Activated T-cell treated with anti-CD3 and anti-CD28 coated beads, Interleukin-2, amount 50 U/mL, for 4 hours (primary cell): ENCODE measurements at places on chromosomes 16 and 17.

DNA sequence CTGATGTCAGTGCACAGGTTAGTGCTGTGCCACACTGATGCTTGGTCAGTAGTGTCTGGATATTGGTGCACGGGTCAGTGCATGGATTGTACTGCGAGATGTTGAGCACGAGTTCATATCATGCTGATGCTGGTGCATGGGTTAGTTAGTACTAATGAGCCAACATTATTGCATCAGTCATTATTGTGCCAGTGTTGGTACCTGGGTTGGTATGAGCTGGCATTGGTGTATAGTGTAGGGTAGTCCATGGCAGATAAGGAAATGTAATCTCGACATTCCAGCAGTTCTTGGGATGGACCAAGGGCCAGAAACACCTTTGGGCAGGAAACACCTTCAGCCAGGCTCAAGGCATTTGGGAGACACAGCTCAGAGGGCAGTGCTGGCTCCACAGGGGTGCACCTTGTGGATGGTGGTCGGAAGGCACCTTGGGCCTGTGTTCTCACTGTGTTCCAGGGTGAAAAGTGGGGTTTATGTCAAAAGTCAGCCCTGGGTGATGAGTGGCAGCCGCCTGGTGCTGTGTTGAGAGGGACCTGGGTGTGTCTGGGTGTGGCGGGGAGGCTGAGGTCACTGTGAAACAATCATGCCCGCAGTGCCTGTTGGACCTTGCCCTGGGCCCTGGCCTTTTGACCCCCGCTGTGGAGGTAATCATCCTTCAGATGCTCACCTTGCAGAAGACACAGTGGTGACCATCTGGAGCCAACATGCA lies 100.7 kb upstream of the ZNF469 start:
- DNase-seq, result no peak

DNA sequence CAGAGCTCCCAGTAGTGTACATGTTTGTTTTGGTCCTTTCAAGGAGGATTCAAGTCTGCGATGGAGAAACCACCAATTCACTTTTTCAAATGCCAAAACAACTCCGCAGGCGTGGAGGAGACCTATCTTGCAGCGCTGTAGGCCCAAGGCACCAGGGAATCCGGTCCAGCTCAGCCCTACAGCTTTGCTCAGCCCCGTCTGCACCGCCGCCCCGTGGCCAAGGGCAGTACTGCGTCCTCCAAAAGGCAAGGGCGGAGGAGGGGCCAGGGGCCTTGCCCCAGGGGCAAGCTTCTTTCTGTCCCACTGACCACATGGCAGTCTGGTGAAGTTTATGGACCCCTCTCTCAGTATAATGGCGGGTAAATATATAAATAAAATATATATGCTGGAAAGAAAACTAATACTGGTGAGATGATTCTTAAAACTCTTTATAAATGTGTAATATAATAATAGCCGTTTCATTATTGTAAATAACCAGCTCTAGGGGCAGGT lies 709 bp upstream of the CD300LG start:
- peak; percentile 70 for DNase-seq

DNA sequence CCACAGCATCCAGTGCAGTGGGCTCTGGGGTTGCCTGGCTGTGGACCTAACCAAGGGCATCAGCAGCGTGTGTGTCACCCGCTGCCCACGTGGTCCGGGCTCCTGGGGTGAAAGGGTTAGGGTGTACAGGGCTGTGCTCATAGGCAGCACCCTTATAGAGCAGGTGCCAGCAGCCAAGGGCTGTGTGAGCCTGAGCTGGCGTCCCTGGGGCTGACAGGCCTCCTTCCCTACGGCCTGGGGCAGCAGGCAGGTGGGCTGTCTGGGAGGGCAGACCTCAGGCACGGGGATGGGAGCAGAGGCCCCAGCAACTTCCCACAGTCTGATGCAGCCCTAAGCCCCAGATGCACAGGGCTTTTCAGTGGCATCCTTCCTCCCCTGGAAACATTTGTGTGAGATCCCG lies 13.9 kb downstream of the CD300A start:
- no peak for DNase-seq

DNA sequence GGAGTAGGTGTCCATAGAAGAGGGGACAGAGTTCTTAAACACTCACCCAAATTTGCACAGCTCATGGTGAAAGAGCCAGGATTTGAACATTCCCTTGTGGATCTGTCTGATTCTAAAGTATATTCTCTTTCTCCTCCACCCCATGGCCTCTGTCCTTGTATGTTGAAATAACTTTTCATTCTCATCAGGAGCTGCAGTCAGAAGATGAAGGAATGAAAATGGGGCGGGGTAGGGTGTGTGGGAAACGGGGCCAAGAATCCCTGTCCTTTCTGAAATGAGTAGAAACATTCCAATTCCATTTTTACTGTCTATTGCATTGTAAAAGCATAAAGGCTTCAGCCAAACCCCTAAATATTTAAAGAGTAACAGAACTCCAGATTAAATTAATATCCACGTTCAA lies 42.8 kb downstream of the NOG start:
- DNase-seq, result no peak

GRCh38 chr17:60923000-60923399 lies 245.3 kb downstream of the BCAS3 start:
- no peak for DNase-seq

- DNase-seq, result no peak
Observed at GRCh38 chr16:82584553-82585152, 42.1 kb upstream of the CDH13 start.

- no peak for DNase-seq
Observed at GRCh38 chr16:79475841-79476240, 124.7 kb downstream of the MAF start.

- no peak for DNase-seq
Observed at GRCh38 chr17:80441598-80442322, 26.8 kb downstream of the ENDOV start.
